WTC11 (cell line): ENCODE measurements at places on chromosomes 12 and 14. TPM values are rescaled to one million over a fixed set of nuclear protein-coding genes. Genes with fewer than 3 reads are reported as not detected.

Gene PPP1R12A
- 74.2 to 83.8 TPM (median 77.0 TPM) in 3 replicates for total RNA-seq

Gene PLCZ1
- total RNA-seq = not detected in 3 replicates

Gene CBLN3
- 0.94 to 2.1 TPM (median 1.5 TPM) in 3 replicates for total RNA-seq

GRCh38 chr14:54446161-54446693, 5.1 kb upstream of the CNIH1 start:
- H3K27me3 ChIP-seq = peaks cover 5% of the 10 kb centered on the region
- H3K27ac ChIP-seq = no peak overlapping the region
- H3K4me1 ChIP-seq = peaks cover 14% of the 10 kb centered on the region
- DNase-seq = no peak
- H3K36me3 ChIP-seq = no peaks in the 10 kb centered on the region

- H3K36me3 ChIP-seq = peaks cover 18% of the 10 kb centered on the region
- H3K4me1 ChIP-seq = no peaks in the 10 kb centered on the region
- no peak for DNase-seq
- 0 out of 2 replicates have a peak overlapping the region, but pooled peaks have one; percentile 41 for H3K27ac ChIP-seq
- no peaks in the 10 kb centered on the region for H3K27me3 ChIP-seq
These were observed 39.6 kb downstream of the BRMS1L start for GRCh38 chr14:35865611-35866324.

GRCh38 chr12:52351196-52352059, 15.9 kb downstream of the KRT85 start:
- no peaks in the 10 kb centered on the region for H3K36me3 ChIP-seq
- no peak for DNase-seq
- no peak overlapping the region for H3K27ac ChIP-seq
- no peak overlapping the region for H3K4me3 ChIP-seq
- no peaks in the 10 kb centered on the region for H3K27me3 ChIP-seq

GRCh38 chr12:108965886-108966285, 55.0 kb downstream of the SVOP start:
- no peak for DNase-seq
- no peaks in the 10 kb centered on the region for H3K4me1 ChIP-seq
- H3K4me3 ChIP-seq = no peak overlapping the region
- no peaks in the 10 kb centered on the region for H3K27me3 ChIP-seq
- no peak overlapping the region for H3K27ac ChIP-seq
- no peaks in the 10 kb centered on the region for H3K36me3 ChIP-seq

DNA sequence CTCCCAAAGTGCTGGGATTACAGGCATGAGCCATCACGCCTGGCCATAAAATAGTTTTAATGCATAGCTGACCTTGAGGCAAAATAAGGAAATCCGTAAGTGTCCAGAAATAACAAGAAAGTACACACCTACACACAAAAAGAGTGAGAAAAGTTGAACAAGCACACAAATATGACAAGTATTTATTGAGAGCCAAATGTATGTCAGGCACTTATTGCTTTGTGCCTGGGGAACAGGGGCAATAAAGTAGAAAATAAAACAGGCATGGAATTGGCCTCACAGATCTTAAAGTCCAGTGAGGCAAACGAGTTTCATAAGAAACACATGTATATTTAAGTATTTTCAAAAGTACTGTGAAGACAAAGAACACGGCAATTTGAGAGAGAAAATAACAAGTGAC, 103.7 kb downstream of the ERGIC2 start:
- H3K4me1 ChIP-seq = peaks cover 19% of the 10 kb centered on the region
- no peaks in the 10 kb centered on the region for H3K36me3 ChIP-seq
- DNase-seq = no peak
- no peaks in the 10 kb centered on the region for H3K27me3 ChIP-seq
- no peak overlapping the region for H3K27ac ChIP-seq

GRCh38 chr12:3416670-3417069, 74.3 kb upstream of the PRMT8 start:
- H3K27me3 ChIP-seq = peaks cover 24% of the 10 kb centered on the region
- no peaks in the 10 kb centered on the region for H3K36me3 ChIP-seq
- no peak overlapping the region for H3K27ac ChIP-seq

- DNase-seq = no peak
- H3K4me3 ChIP-seq = no peak overlapping the region
- no peaks in the 10 kb centered on the region; the same call in 1 of the 2 replicates for H3K27me3 ChIP-seq
- H3K4me1 ChIP-seq = peaks cover 16% of the 10 kb centered on the region
- no peak overlapping the region for H3K27ac ChIP-seq
These were observed 21.9 kb upstream of the EID3 start for GRCh38 chr12:104281636-104282035.

DNA sequence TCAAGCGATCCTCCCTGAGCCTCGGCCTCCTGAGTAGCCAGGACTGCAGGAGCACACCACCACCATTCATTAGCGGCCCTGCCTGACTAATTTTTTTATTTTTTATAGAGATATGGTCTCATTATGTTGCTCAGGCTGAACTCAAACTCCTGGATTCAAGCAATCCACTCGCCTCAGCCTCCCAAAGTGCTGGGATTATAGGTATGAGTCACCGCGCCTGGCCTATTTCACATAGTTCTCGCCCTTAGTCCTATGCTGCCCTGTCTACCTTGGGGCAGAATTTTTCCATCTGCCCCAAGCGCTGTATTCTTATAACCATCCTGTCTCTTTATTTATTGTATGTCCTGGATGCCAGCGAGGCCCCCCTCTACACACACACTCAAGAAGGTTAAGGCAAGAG, 50.9 kb upstream of the BCL2L14 start:
- peaks cover 13% of the 10 kb centered on the region for H3K4me1 ChIP-seq
- no peaks in the 10 kb centered on the region for H3K36me3 ChIP-seq
- no peak overlapping the region for H3K4me3 ChIP-seq
- H3K27me3 ChIP-seq = no peaks in the 10 kb centered on the region
- no peak for DNase-seq
- H3K27ac ChIP-seq = no peak overlapping the region
